ENCODE measurements at places on chromosomes 7 and 10.

DNA sequence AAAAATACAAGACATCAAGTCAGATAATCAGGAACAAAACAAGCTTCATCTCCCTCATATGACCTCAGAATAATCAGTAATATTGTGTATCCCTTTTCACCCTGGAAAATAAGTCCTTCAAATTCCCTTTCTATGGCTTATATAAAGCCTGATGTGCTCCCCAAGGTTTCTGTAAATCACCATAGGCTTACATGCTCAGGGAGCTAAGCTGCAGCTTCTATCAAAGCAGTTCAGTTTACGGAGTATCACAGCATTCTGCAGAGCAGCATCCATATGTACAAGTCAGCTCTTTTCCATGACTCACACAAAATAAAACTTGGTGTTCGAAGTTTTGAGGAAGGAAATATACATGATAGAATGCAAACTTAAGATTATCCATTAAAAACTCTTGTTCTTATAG, 225.6 kb downstream of the LRRTM3 start:
- DNase-seq, result no peak

DNA sequence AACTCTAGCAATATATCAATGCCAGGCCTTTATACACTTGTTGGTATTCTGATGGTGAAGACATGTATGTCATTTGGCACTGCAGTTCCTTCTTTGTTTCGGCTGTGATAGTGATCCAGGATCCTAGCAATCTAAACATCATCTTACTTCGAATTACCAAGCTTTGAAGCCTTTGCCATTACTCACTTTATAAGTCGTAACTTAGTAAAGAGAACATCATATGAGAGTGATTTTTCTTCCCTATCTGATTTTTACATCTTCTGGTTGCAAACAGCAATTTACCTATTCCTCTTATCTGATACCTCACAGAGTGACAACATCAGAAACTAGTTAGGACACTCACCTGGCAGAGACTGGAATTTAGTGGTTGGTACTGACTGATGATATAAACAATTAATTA, 7.6 kb upstream of the BPGM start:
- DNase-seq, result no peak

DNA sequence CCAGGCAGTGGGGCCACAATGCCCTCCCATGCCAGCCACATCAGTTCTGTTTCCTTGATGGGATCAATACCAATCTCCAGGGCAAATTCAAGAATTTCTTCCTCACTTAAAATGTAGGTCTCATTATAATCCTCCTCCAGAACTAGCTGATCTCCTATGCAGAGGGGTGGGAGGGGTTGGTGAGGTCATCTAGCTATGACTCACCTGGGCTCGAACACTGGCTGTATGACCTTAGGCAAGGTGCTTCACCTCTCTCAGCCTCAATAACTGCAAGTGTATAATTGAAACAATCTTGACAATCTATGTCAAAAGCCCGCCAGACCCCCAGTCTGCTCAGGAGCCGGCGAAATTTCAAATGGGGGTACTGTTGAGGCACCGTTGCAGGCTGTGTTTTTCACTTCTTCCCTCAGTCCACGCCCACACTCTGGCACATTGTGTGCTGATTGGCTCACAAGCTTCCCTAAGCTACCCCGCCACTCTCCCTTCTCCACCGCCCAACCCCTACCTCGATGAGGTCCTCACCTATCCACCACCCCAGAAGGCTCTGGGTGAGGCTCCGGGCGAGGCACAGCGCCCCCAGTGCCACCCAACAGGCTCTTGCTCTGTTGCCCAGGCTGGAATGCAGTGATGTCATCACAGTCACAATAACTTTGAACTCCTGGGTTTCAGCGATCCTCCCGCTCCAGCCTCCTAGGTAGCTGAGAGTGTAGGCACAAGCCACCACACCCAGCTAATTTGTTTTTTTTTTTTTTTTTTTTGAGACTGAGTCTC, 70.5 kb downstream of the ZNF22 start:
- DNase-seq, result no peak

DNA sequence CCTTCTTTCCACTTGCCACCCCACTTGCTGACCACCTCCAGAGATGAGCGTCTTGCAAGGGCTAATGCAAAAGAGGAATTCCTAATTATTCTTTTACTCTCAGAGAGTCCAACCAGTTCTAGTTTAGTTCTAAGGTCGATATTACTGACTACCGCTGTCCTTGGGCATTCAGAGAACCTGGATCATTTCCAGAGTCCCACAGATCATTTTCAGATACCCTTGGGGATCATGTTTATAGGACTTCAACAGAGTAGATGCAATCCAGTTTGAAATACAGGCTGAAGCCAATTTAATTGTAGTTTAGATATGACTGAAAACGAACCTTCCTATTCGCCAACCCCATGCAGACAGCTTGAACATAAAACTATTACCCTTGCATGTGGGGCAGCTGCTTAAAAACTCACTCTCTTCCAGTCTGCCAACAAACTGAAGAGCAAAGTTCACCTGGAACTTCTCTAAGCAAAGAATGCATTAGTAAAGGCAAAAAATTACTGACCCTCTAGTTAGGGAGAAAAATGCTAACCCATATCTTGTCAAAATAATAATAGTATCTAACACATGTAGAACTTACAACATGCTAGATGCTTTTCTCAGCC, 22.4 kb downstream of the CFAP69 start:
- DNase-seq, result peak; percentile 38

GRCh38 chr10:99435986-99436638, 5.7 kb upstream of the GOT1 start:
- peak; percentile 69 for DNase-seq

GRCh38 chr7:51045319-51046102, 262.8 kb upstream of the GRB10 start:
- peak; percentile 5 for DNase-seq

DNA sequence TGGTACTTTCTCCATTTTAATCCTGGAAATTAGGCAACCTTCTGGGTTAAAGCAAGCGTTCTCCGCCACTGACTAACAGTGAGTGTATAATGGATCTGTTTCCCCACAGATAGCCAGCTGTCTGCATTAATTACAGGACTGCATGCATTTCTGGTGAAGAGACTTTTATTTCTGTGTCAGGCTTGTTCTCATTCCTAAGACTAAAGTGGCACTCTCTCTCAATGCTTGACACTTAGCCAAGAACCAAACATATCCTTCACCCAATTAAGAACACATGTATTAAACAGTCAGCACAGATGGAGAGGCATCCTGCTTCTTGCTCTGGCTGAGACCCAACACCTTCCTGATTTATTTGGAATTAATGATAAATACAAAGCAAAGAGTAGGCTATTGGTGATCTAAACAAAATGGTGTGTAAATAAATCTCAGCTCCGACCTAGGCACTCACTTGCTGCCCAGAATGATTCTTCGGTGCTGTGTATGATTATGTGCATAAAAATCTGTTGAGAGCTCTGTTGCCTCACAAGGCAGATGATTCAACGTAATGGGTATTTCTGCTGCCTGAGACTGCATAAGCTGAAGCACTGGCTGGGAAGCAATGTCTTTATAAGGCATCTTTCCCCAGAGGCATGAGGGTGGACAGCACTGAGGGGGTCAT, 16.8 kb downstream of the CALU start:
- DNase-seq, result peak; percentile 66

- DNase-seq, result peak; percentile 42
Measured at GRCh38 chr10:27482984-27483956, 20.8 kb upstream of the RAB18 start.

DNA sequence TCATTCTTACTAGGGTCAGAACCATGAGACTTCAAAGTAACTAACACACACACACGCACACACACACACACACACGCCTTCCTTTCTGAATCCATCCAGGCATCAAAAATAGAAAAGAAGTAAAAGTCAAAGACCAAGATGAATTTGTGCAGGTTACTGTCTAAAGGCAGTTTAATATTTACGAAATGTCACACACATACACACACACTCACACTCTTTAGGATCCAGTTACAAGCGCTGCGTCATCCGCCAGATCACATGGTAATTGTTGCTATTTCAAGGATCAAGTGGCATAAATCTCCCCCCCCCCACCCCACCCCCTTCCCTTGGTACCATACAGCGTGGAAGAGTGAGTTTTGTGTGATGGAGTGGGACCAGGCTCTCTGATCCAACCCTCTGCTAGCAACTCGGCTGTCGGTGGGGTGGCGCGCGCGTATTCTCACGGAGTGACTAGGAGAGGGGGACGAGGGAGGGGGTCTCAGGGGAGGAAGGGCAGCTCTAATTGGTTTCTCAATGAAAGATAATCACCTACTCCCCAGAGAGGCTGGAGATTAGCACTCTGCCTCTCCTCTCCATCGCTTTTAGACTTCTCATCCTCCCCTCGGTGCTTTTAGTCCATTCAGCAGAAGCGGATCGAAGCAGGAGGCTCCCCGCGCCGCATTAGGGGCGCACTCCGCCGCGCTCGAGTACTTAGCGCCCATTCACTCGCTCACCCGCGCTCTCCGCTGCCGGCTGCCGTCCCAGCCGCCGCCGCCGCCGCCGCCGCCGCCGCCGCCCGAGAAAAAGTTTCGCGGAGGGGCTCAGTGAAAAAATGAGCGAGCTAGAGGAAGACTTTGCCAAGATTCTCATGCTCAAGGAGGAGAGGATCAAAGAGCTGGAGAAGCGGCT, 83.5 kb upstream of the PRKG1 start:
- DNase-seq, result peak; percentile 92

- DNase-seq, result peak; percentile 74
Measured at GRCh38 chr10:84537447-84537931, 209.1 kb downstream of the CCSER2 start.

DNA sequence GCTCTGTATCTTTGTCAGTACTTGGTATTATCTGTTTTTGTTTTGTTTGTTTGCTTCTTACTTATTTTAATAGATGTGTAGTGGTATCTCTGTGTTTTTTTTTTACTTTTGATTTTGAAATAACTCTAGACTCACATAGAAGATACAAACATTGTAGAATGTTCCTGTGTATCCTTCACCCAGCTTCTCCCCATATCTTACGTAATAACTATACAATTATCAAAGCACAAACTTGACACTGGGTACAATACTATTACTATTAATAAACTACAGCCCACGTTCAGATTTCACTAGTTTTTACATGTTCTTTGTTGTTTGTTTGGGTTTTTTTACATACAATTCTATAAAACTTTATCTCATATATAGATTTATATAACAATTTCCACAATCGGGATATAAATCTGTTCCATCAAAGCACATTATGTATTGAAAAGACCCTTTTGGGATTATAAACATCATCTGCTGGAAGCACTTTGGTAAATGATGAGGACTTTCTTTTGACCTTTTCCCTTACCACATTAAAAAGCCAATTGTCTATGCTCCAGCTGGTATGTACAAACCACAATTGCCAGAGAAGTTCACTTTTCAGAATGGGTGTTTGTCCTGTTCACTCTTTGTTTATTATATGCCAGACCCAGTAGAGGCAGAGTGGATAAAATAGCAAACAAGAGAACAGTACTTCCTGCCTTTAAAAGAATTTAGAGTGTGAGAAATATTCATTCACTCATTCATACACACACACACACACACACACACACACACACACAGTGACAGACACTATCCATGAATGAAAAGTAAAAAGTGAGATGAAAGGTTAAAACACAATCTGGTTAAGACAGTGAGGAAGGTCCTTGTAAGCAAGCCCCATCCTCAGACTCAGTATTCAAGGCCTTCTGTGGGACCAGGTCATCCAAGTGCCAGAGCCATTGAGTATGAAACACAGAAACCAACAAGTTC, 113.0 kb downstream of the SGMS1 start:
- DNase-seq, result no peak

- peak; percentile 57 for DNase-seq
Measured at GRCh38 chr10:79446758-79447084, 1.3 kb upstream of the ZCCHC24 start.

DNA sequence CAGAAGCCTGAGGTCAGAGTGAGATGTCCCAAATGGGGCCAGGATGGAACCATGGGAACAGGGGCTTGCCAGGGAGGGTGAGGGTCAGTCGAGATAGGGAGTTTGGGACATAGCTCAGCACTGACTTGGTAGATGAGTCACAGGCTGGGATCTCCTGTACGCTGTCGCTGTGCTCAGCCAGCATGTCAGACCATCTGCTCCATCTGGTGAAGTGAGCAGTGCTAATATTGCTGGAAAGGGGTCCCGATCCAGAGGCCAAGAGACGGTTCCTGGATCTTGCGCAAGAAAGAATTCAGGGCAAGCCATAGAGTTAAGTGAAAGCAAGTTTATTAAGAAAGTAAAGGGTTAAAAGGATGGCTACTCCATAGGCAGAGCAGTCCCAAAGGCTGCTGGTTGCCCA, 505.6 kb downstream of the GALNT17 start:
- peak; percentile 32 for DNase-seq

- peak; percentile 46 for DNase-seq
Measured at GRCh38 chr7:131302876-131303707, 24.6 kb upstream of the MKLN1 start.

DNA sequence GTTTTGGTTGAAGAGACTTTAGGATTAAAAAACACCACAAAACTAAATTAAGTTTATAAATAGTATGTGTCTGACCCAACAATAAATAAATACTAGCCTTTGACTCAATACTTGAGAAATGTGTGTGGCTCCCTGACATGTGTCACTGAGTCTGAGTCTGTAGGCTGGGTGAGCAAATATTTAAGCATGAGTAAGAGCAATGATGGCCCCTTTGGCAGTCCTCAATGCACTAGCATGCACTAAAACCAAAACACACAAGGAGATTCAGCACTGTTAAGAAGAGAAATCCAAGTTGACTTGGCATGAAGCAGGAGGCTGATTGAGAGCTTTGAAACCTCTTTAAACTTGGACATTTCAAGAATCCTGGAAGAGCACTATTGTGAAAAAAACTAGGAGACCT, 37.1 kb downstream of the CCDC71L start:
- DNase-seq, result peak; percentile 42

- no peak for DNase-seq
Measured at GRCh38 chr7:42931447-42931833, 534 bp downstream of the PSMA2 start.

DNA sequence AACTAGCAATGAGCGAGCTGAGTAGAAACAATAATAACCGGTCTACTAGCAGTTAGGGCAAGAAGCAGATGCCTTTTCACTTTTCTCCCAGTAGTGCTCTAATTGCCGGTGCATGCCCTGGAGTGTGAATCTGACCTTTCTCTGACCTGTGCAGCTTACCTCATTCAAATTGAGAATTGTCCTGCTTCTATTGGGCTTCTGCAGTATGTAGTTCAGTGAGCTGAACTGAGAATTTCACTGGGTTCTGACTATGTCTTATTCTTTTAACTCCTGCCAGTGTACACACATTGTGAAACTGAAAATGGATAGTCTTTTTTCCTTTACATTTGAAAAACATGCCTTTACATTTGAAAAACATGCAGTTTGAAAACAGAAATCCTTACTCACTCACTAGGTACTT, 157.9 kb upstream of the GRM3 start:
- no peak for DNase-seq

DNA sequence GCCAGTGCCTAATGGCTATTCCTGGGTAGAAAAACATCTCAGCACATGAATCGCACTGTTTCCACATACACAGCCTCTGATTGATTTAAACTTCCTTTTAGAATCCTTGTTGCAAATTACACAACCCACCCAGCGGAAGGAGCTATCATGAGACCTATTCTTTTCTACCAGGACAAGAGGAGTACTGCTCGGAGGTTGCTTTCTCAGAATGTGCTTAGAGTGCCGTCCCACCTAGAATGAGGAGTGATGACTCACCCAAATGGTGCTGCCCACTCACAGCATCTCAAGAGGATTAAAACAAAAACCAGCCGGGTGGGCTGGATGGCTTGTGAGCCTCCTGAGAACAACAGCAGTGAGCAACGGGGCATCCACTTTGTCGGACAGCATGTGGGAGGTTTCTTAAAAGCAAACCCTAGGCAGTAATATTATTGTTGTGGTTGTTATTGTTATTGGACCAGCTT, 128.9 kb downstream of the DGKI start:
- DNase-seq, result peak; percentile 77

GRCh38 chr10:125802739-125803138, 20.3 kb downstream of the UROS start:
- no peak for DNase-seq

GRCh38 chr10:11551916-11552602, 59.4 kb downstream of the USP6NL start:
- DNase-seq, result peak; percentile 93

All from cardiac fibroblast (primary cell).